ENCODE measurements at places on chromosomes 11 and 22.

DNA sequence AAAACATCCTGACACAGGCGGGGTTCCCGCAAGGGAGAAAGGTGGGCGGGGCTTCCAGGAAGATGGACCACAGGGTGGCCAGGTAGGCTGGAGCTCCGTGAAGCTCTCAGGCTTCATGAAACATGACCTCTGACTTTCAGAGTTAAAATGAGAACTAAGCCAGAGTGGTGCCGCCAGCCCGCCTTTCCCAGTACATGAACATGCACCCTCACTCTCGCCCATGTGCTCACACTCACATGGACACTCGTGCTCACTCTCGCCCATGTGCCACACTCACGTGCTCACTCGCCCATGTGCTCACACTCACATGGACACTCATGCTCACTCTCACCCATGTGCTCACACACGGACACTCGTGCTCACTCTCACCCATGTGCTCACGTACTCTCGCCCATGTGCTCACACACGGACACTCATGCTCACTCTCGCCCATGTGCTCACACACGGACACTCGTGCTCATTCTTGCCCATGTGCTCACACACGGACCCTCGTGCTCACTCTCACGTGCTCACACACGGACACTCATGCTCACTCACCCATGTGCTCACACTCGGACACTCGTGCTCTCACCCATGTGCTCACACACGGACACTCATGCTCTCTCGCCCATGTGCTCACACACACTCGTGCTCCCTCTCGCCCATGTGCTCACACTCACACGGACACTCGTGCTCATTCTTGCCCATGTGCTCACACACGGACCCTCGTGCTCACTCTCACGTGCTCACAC is 10.0 kb downstream of the RNH1 start:
- ATAC-seq = no peak

GRCh38 chr11:123885570-123885969 is at the start of gene TMEM225:
Gene TMEM225, minus strand, starts transcription at chr11:123885670. Its CDS starts 245 bp downstream, at chr11:123885425.
- no peak for ATAC-seq

GRCh38 chr11:5922749-5923426 is 19.2 kb upstream of the OR56A3 start:
- ATAC-seq = no peak

DNA sequence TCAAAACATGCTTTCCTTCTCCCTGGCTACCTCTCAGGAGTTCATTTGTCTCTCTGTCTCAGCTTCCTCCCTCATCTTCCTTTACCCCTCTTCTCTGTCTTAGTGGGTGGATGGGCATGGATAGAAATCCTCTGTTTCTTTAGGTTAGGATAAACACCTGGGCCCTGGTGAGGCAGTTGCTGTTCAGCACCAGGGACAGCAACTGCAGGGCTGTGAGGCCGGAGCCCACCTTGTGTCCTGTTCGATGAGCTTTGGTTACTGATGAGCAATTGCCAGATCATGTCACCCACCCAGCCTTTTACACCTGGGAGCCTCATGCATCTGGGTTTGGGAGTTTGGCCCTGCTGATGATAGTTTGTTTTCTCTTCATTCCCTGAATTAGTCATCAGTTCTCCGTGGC is 6.1 kb upstream of the CRYBB3 start:
- no peak for ATAC-seq

DNA sequence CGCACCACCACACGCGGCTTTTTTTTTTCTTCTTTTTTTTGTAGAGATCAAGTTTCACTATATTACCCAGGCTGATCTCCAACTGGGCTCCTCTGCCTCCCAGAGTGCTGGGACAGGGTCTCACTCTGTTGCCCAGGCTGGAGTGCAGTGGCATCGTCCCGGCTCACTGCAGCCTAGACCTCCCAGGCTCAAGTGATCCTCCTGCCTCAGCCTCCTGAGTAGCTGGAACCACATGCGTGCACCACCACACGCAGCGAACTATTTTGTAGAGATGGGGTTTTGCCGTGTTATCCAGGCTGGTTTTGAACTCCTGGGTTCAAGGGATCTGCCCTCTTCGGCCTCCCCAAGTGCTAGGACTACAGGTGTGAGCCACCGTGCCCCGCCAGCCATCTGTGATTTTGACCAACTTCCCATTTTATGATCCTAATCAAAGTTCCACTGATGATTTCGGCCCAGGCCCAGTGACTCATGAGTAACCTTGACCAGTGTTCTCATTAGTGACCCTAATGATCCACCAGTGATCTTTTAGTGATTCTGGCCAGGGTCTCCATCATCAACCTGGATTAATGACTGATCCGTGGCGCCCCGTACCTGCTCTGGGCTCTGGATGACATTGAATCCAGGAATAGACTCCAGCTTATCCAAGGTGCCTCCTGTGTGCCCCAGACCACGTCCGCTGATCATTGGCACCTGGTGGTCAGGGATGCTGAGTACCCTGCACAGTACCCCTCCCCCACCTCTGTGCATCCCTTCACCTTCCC is 1.7 kb downstream of the TYMP start:
- ATAC-seq = no peak

DNA sequence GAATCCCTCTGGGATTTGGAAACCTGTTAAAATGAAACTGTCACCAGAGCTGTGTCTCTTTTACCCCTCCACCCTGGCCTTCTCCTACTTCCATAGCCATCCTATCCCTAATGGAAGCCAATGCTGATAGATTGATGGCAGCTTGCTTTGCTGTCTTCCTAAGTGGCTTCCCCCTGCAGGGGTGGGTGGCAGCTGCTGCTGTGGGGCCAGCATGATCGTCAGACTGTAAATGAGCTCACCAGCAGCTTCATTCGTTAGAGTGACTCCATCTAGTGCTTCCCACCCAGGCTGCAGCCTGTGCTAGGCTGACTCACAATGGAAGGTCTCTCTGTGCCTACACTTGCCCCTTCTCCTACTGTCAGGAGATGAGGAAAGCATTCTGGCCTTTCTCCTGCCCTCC is 311.0 kb downstream of the BUD13 start:
- ATAC-seq = peak; percentile 82

DNA sequence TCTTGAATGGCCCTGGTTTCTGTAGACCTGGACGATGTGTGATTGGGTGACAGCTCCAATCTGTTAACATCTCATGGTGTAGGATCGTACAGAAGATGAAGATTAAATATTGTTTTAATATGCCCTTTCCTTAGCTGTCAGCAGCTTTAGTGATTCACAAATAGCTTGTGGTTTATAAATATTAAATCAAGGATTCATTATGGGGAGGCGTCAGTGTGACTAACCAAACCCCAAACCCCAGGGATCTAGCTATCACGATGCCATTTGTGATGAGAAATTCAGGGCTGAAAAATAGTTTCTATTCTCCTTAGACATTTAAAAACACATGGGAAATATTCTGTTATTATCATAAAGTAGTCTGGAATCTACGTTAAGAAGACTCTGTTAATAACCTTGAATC is 73.4 kb downstream of the NCAM1 start:
- ATAC-seq = peak; percentile 71

DNA sequence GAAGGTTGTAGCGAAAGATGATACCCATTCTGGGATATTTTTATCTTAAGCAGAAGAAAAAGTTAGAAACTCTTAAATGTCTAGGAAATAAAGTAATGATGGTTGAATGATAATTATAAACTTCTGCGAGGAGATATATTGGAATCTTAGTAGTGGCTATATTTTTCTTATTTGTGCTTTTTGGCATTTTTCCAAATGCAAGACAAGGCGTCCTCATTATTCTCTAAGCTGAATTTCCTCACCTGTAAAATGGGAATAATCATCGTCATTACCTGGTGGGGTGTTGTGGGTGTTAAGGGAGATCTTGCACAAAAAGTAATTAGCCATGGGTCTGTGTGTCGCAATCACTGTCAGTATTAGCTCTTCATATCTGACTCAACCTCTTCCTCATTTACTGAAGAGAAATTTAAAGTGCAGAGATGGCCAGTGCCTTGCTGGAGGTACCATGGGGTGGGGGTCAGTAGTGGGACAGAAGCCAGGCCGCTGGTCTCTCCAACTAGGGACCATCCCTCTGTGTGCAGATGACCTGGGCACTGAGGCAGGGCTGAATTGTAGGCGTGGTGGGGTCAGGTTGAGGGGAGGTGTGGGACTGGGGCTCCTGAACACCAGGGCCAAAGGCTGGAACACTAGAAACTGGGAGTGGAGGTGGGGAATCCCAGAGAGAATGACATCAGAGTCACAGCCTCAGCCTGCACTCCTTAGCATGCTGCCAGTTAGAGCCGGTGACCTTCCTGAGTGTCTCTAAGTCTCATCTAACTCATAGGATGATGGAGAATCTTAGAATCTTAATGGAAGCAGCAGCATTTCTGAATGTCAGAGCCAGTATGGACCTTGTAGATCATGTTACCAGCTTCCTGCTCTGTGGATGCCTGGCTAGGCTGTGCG is 4.1 kb downstream of the PITPNM1 start:
- no peak for ATAC-seq

GRCh38 chr11:62573006-62573591 is 592 bp downstream of the EEF1G start:
- peak; percentile 1 for ATAC-seq

- ATAC-seq = peak; percentile 59
Measured at GRCh38 chr11:43547889-43548381, 132.6 kb upstream of the HSD17B12 start.

DNA sequence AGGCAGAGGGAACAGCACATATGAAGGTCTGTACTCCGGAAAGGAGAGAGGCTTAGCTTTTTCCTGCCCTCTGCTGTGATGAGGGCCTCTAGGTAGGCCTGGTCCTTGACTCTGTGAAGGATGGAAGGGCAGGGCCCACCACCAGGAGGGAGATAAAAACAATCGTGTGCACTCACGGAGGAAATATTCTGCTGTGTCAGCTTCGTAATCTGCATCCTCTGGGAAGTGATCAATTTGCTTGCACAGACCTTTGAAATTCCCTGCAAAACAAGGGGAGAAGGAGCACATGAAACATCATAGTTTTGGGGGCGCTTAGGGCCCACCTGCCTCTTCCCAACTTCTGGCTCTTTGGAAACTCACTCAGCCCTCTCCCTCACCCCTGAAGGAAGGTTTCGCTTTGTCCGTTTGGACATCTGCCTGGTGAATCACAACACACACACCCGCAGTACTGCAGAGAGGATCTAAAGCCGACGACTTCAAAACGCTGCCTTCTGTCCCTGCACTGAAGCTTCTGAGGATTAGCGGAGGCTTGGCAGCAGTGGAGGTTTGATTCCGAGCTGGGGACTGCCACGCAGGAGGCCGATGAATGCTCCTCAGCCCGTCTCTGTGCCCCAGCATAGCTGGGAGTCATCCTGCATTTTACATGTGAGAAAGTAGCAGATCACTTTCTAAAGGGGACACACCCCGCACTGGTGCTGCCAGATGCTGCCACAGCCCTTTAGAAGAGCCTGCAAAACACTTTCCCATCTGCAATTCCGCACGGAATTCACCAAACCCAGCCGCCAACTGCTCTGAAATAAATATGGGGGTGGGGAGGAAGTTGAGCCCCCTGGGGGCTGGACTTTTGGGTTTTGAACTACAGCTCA is 58.6 kb upstream of the EIF3D start:
- ATAC-seq = peak; percentile 85

GRCh38 chr11:131486100-131486499 is 115.7 kb downstream of the NTM start:
- ATAC-seq = no peak

DNA sequence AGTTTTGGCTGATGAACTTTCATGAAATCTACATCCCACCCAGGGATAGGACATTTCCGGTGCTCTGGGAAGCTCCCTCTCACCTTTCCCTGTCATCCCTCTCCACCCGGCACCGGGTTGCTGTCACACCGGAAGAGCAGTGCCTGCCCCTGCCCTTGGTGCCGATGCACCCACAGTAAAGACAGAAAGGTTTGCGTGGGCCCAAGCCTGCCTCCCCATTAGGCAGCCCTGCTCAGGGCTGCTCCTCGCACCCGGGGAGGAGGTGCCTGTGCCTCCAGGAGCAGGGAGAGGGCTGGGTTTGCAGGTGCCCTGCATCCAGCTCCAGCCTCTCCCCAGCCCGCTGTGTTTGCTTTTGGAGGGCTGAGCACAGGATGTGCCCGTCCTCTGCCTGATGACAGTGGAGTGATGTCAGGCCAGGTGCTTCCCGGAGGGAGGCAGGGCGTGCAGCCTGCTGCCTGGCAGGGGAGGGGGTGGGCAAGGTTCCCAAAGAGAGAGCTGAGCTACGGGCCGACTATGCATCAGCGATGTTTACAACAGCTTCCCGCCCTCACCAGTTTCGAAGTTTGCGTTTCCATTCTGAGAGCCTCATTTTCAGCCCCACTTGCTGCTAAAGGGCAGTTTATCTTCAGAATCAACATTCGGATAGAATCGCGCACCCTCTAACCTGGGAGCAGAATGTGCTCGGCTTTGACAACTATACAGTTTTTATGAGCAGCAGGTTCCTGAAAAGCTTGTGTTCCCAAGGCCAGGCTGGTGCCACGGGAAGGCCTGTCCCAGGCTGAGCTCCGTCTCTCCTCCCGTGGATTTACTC is 83.2 kb upstream of the CLDN5 start:
- ATAC-seq = peak; percentile 90
